ENCODE measurements at places on chromosomes 11 and 22.

GRCh38 chr11:118612378-118612777 is 5.0 kb downstream of the PHLDB1 start:
- DNase-seq = no peak

GRCh38 chr11:134801570-134801969 is 389.5 kb upstream of the B3GAT1 start:
- DNase-seq = no peak

- DNase-seq = no peak
Measured at GRCh38 chr11:76174330-76174729, 32.0 kb downstream of the WNT11 start.

DNA sequence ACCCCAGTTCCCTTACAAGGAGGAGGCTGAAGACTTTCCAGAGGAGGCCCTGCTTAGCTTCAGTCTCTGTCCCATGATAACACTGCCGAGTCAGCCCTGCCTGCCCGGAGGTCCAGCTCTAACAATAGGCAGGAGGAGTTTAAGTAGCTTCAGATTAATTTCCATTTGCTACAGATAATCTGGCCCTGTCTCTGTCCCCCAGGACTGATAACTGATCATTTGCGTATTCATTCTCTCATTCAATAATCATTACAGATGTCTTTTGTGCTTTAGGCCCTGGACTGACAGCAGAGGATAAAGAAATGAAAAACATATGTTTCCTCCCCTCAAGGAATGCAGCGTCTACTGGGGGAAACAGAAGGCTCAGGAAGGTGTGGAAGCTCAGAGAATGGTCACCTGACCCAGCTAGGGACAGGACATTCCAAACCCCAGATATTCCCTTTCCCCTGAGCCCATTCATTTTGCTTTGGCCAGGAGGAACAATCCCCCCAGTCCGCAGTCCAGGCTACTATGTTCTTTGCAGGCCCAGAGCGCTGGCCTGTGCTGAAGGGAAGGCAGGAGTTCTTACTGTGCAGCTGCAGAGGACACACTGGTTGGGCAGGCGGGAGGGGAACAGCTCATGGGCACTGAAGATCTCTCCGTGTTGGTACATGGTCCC is 20.8 kb downstream of the CHRDL2 start:
- no peak for DNase-seq

GRCh38 chr22:37320726-37321677 is 38.7 kb downstream of the CYTH4 start:
- no peak for DNase-seq

GRCh38 chr22:44330188-44330743 is 17.5 kb upstream of the SHISAL1 start:
- no peak for DNase-seq

DNA sequence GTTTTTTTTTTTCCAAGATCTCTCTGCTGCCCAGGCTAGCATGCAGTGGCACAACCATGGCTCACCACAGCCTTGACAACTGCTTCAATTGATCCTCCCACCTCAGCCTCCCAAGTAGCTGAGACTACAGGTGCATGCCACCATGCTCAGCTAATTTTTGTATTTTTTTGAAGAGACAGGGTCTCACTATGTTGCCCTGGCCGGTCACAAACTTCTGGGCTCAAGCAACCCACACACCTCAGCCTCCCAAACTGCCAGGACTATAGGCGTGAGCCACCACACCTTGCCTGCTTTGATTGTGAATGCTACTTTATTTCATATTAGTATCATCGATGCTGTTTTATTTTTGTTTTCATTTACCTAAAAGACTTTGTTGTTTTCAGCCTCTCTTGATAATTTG is 81.5 kb upstream of the GNAZ start:
- DNase-seq = no peak

DNA sequence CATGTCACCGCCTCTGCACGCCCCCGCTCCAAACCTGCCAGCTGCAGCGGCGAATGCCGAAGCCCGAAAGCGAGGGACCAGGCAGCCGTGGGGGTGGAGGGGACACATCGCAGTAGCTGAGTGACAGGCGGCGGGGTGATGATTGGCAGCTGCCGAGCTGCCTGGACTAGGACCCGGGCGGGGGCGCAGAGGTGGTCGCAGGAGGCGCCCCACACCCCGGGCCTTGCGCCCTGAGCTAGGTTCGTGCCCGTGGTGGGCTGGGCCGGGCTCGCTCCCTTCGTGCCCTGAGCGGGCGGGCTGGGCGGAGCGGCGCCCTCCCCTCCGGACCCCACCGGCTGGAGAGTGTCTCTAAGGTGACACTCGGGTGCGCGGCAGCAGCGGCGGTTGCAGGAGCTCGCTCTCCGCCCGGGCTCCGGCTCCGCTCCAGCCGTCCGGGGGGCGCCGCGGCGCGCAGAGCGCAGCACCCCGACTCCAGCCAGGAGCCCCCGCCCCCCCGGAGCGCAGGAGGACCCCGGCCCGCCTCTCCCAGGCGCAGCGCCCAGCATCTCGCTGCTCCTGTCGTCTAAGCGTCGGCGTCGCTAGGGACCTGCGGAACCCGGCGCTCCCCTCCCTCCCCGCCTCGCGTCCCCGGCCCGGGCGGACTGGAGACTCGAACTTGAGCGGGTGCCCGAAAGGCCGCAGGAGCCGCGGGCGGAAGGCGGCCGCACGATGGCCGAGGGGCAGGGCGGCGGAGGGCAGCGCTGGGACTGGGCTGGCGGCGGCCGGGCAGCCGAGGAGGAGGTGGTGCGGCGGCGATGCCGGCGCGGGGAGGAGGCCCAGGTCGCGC is 14.5 kb upstream of the DGKZ start:
- peak; percentile 79 for DNase-seq

DNA sequence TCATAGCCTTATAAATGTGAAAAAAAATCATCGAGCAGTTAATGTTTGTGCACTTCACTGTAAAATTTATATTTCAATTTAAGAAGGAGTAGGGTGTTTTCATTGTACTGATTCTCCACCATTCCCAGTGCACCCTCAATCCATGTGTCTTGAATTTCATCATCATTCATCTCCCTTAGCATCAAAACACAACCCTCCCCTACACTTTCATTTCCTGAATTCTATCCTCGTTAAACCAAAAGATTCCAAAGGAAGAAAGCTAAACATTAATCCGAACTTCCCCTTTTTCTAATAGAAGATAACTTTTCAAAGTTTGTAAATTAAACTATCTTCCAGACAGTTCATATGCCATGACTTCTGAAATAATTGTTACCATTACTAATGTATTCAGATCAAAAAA is 34.1 kb upstream of the OR8B8 start:
- no peak for DNase-seq

DNA sequence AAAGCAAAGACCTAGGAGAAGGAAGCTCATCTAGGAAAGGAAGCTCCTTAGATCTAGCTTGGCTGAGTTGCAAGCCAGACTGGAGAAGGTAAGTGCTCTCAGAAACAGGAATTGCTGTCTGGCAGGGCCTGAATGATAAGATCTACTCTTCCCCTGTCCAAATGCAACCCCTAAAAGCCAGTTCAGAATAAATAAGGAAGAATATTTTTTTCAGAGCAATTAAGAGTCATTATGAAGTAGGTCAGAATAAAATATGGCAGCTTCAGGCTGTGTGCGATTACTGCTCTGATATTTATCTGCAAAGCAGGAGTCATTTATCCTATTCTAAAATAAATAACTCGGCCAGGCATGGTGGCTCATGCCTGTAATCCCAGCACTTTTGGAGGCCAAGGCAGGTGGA is 82.1 kb downstream of the PIWIL4 start:
- peak; percentile 11 for DNase-seq

GRCh38 chr11:128694618-128695481 is 978 bp downstream of the FLI1 start:
- peak; percentile 65 for DNase-seq

DNA sequence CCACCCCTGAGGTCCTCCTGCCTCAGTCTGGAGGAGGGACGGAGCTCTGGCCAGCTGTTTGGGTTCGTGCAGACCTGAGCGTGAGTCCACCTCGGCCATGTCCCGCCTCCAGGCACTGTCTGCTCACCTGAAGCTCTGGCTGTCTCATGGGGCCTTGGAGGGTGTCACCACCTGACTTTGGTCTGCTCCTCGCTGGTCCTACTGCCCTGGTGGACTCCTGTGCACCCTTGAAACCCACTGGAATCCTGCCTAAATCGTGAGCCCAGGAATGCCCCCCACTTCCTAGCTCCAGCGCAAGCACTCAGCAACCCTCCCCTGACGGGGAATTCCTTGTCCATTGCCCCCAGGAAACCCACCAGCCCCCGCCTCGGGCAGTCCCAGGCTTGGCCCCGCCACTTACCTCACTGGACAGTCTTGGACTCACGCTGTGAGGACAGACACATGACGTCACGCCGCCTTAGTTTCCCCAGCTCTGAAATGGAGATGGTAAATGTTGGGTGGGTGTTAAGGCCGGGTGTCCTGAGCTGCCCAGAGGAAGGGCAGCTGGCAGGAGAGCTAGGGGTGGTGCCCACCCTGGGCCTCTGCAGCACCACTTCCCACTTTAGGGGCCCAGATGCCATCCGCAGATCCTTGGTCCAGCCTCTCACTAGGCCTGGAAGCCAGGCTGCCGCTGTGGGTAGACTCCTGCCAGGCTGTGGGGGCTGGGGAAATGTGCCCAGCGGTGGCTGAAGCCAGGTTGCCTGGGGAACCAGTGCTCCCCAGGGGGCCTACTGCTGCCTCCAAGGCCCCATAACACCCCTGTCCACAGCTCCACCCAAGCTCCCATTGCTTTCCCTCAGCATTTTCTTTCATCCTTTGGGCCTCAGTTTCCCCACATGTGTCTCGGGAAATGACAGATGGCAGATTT is 18.2 kb upstream of the TBX1 start:
- no peak for DNase-seq

DNA sequence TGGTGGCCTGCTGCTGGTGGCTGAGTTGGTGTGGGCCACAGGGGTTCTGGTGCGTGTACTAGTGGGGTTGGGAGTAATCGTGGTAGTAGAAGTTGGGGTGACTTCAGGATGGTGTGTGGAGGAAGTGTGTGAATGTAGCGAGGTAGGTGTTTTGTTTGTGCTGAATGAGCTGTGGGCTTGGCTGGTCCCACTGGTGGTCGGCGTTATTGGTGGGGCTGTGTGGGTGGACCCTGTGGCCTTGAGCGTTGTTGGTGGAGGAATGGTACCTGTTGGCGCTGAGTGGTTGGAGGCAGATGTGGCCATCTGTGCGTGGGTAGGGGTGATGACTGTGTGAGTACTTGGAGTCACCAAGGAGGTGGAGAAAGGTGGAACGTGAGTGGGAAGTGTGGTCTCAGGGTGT is 18.4 kb downstream of the MUC6 start:
- no peak for DNase-seq

DNA sequence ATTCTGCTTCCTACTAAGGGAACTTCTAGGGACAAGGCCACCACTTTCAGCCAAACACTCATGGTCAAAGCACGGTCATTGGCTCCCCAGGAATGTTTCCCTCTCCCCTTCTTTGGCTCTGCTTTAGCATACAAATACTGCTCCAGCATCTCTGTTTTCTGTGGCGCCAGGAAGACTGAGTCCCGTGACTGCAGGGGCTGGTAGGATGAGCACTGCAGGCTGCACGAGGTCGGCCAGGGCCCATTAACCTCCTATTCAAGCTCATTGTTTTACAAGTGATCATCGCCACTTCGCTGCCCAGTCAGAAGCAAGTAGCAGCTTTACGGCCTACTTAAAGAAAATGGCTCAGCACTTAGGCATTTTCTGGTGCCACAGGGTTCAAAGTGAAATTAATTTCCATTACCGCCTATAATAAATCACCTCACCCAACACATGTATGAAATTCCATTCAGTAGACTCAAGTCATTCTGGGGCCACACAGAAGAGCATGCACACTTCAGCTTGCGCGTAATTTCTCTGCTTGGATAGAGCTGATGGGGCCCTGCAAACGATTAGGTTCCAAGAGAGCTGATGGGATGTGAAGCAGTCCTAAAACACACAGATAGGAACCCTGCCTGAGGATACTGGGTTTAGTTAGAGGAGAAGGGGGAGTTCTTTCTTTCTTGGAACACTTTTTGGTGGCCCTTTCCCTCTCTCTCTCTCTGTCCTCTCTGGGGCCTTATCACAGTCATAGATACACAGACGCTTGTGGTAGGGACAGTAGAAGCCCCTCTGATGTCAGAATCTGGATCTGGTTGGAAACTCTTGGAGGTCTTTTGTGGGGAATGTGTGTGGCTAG is 173.7 kb downstream of the KIF18A start:
- no peak for DNase-seq

GRCh38 chr11:64643256-64643881 is 52.3 kb downstream of the SLC22A12 start:
- DNase-seq = peak; percentile 76

- no peak for DNase-seq
Measured at GRCh38 chr22:43951391-43951790, 3.9 kb upstream of the SAMM50 start.

DNA sequence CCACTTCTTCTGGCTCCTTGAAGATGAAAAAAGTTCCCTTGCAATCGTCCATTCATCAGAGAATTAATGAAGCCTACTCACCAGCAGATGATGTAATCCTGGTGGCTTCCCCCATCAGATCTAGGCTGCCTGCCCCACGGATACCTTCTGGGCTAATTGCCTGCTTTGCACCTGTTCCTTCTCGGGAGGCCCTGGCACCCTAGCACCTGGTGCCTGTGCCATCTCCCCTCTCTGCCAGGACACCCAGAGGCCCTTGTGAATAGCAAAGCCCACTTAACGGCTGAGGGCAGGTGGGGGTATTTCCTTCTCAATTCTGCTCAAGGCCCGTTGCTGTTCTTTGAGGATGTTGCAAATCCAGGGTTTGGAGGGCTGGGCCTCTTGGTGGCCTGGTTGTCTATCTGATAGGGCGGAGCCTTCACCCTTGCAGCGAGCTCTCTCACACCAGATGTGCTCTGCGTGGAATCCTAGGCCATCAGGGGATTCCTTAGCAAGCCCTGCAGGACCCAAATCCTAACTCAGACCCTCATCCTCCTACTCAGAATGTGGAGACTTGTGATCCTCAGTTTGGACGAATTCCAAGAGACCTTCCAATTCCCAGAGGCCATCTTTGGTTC is at the start of gene LMO2:
Gene LMO2 (minus strand): TSS at position 363 of the 614 bp plus-strand sequence. CDS start 22,360 bp downstream, outside the sequence.
- no peak for DNase-seq

DNA sequence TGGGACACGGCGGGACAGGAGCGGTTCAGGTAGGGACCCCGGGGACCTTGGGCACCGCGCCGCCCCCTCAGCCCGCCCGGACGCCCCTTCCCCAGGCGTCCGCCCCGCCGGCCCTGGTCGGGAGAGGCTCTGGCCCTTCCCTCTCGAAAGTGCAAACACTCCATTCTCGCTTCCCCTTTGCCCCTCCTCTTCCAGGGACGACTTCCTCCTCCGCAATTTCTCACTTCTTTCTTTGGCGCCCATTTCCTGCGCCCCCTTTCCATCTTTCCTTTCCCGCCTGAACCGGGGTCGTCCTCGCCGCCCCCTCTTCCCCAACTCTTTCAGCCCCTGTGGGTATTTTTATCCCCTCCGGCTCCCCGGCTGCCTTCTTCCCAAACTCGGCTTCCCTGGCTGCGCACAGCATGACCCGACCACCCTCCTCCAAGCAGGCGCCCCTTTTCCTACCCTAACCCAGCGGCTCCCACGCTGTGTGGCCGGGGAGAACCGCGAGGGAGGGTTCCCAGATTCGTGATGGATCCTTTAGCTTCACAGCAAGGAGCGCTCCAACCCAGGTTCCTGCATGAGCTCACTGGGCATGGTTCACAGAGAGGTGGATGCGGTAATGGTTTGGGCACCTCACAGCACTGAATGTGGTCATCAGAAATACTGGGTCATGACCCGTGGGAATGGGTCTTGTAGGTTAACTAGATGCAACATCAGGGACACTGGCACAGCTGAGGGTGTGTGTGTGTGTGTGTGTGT is 689 bp downstream of the RAB39A start:
- peak; percentile 68 for DNase-seq

GRCh38 chr11:82776377-82776776 is 42.7 kb upstream of the FAM181B start:
- DNase-seq = no peak

Measured in ecto neural progenitor cell (in vitro differentiated cells).